ENCODE measurements at places on chromosomes 2 and 18. TPM values are rescaled to one million over a fixed set of nuclear protein-coding genes. Genes with fewer than 3 reads are reported as not detected.

GRCh38 chr18:48219037-48219809, 190.0 kb downstream of the ZBTB7C start:
- no peak overlapping the region for H3K27ac ChIP-seq
- H3K4me3 ChIP-seq, result no peak overlapping the region
- no peaks in the 10 kb centered on the region for H3K4me1 ChIP-seq
- no peak for DNase-seq
- H3K27me3 ChIP-seq, result peaks cover 16% of the 10 kb centered on the region

- no peak overlapping the region for H3K27ac ChIP-seq
- H3K36me3 ChIP-seq, result no peaks in the 10 kb centered on the region
- no peak for DNase-seq
- peaks cover 36% of the 10 kb centered on the region for H3K27me3 ChIP-seq
- no peaks in the 10 kb centered on the region for H3K4me1 ChIP-seq
These were observed 63.6 kb downstream of the CELF4 start for GRCh38 chr18:37502036-37502435.

GRCh38 chr2:195051401-195051800, 605.6 kb upstream of the SLC39A10 start:
- H3K36me3 ChIP-seq, result no peaks in the 10 kb centered on the region
- DNase-seq, result no peak
- no peak overlapping the region for H3K4me3 ChIP-seq
- H3K27ac ChIP-seq, result no peak overlapping the region
- no peaks in the 10 kb centered on the region for H3K27me3 ChIP-seq

- no peaks in the 10 kb centered on the region for H3K36me3 ChIP-seq
- H3K4me3 ChIP-seq, result no peak overlapping the region
- peaks cover 23% of the 10 kb centered on the region for H3K4me1 ChIP-seq
These were observed 15.6 kb downstream of the IMPA2 start for GRCh38 chr18:11996907-11997306.

Gene MATN3
- 1.3 TPM for total RNA-seq

DNA sequence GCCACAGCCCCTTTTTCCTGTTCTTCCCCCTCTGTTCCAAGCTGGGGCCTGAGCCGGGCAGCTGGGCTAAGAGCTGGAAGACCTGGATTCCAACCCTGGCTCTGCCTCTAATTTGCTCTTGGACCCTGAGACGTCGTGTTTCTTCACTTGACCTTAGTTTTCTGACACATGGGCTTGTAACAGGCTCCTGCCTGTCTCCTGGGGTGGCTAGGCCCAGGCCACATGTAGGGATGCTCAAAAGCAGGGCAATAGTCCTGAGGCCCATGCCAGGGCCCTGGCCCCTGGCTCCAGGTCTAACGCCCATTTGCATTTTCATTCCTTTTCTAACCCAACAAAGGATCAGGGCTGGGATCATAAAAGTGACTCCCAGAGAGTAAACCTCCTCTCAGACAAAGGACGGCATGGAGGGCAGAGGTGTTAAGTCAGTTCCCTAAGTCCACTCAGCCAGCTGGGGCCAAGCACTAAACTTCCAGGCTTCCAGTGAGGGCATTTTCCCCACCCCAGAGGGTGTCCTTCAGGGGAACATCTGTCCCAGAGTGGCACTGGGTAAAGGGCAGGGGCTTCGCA, 16.6 kb upstream of the DNMT3A start:
- no peak overlapping the region for H3K27ac ChIP-seq
- no peak overlapping the region for H3K4me3 ChIP-seq
- H3K27me3 ChIP-seq, result peaks cover 15% of the 10 kb centered on the region
- peaks cover 14% of the 10 kb centered on the region for H3K4me1 ChIP-seq
- DNase-seq, result no peak
- H3K36me3 ChIP-seq, result no peaks in the 10 kb centered on the region

Gene KYNU
- not detected for total RNA-seq

- H3K27ac ChIP-seq, result no peak overlapping the region
- no peak for DNase-seq
- H3K4me1 ChIP-seq, result no peaks in the 10 kb centered on the region
These were observed 24.3 kb upstream of the CDH20 start for GRCh38 chr18:61308795-61309393.

GRCh38 chr2:239581352-239581901, 180.6 kb upstream of the HDAC4 start:
- peaks cover 3% of the 10 kb centered on the region for H3K27me3 ChIP-seq
- H3K4me1 ChIP-seq, result no peaks in the 10 kb centered on the region
- H3K36me3 ChIP-seq, result peaks cover 5% of the 10 kb centered on the region
- no peak overlapping the region for H3K4me3 ChIP-seq

Data from HFFc6 (cell line).